ENCODE measurements at places on chromosomes 16 and 17. TPM values are rescaled to one million over a fixed set of nuclear protein-coding genes. Genes with fewer than 3 reads are reported as not detected.
A peak's percentile ranks its signal among the peaks of the same experiment; 100 is the strongest.

DNA sequence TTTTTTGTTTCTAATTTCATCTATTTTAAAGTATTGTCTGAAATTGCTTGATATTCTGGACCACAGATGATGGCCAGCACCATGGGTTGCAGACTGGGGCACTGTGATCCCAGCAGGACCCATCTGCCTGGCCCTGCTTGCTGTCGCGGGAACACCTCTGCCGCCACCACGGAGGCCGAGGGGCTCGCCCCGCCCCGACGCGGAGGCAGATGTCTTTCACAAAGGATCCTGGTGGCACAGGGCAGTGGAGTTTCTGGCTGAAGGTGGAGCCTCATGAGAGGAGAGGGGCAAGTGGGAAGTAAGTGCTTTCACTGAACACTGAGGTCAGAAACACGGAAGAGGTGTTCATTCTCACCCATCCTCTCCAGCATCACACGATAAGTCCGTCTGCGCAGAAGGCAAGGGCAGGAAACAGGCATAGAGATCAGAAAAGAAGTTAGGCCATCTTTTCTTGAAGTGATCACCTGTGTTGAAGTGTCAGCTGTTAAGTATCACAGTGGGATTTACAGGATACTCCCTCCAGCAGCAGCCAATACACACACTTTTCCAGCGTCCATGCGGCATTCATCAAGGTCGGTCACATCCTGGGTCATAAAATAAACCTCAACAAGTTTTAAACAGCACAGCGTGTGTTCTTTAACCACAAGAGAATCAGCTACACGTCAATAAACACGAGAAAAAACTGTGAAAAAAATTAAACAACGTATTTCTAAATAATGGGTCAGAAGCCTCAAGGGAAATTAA is 194.5 kb downstream of the RPTOR start:
- DNase-seq: no peak

- no peak for DNase-seq
Observed at GRCh38 chr17:62085511-62086408, 20.7 kb upstream of the MED13 start.

DNA sequence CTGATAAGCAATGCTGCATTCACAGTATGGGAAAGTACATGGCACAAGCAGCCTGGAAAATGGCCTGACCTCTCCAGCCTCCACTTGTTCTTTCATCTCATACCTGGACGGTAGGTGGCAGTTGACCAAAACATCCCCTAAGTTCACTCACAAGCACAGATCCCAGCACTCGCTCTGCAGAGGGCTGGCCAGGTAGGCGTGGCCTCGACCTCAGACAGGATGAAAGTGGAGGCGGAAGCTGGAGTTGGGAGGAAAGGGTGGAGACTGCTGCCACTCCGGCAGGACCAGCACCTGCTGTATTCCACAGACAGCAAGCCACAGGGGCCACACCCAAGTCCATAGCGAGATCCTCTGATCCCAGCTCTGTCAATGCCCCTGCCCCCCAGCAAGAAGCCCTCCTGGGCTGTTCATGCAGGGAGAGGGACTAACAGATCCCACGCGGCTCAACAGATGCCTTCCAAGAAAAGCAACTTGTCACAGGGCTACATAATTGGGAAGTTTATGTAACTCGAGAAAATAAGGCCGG is 31.3 kb downstream of the ZCCHC14 start:
- peak; percentile 76 for DNase-seq

GRCh38 chr17:65920996-65921395 is 270.9 kb downstream of the CEP112 start:
- no peak for DNase-seq

GRCh38 chr17:28575126-28575795 is 1.4 kb downstream of the ALDOC start:
- DNase-seq: no peak

DNA sequence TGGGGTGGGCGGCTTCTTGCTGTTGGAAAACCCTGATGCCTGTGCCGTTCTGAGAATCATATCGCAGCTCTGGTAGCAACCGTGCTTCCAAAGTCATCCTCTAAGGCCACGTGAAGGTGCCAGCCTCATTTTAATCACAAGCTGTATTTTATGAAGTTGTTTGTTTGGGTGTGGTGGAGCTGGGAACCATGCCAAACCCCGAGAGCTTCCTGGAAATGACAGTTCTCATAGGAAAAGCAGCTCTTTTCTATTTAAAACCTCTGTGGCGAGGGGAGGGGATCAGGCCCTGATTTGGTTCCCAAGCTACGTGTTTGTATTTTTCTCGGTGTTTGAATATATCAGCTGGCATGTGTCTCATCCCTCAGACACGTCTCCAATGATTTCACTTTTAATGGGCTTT is 21.7 kb downstream of the KNOP1 start:
- peak; percentile 86 for DNase-seq

GRCh38 chr16:10833271-10833670 is 14.7 kb upstream of the TVP23A start:
- DNase-seq: peak; percentile 20

GRCh38 chr17:81837641-81838040 is 2.8 kb upstream of the PPP1R27 start:
- no peak for DNase-seq

GRCh38 chr17:46175891-46176290 is 17.3 kb downstream of the KANSL1 start:
- DNase-seq: no peak

- DNase-seq: no peak
Observed at GRCh38 chr17:47995241-47995935, 24.5 kb downstream of the CDK5RAP3 start.

DNA sequence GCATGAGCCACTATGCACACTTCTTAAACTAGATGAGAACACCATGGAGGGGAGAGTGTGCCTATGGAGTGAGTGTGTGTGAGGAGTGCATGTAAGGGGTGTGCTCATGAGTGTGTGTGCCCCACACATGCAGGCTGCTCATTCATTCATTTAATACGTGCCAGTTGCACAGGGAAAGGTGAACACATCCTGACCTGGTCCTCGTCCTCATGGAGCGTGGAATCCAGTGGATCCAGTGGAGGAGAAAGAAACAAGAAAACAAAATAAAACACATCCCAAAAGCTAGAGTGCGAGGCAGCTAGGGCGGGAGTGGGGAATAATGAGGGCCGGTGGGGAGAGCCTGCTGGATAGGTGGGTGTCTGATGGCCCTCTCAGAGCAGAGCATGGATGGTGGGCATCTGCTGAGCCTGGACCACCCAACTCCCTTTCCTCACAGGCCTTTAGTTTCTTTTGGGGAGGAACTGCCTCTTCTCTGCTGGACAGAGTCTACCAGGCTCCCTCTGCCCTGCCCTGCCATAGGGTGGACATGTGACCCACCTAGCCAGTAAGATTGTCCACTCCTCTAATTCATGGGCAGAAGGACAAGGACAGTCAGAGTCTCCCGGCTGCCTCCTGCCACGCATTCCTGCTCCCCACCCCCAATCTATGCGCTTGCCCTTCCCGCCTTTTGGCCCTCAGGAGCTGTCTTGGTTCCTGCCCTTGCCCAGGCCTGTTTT is 204.3 kb downstream of the RAB11FIP4 start:
- no peak for DNase-seq

DNA sequence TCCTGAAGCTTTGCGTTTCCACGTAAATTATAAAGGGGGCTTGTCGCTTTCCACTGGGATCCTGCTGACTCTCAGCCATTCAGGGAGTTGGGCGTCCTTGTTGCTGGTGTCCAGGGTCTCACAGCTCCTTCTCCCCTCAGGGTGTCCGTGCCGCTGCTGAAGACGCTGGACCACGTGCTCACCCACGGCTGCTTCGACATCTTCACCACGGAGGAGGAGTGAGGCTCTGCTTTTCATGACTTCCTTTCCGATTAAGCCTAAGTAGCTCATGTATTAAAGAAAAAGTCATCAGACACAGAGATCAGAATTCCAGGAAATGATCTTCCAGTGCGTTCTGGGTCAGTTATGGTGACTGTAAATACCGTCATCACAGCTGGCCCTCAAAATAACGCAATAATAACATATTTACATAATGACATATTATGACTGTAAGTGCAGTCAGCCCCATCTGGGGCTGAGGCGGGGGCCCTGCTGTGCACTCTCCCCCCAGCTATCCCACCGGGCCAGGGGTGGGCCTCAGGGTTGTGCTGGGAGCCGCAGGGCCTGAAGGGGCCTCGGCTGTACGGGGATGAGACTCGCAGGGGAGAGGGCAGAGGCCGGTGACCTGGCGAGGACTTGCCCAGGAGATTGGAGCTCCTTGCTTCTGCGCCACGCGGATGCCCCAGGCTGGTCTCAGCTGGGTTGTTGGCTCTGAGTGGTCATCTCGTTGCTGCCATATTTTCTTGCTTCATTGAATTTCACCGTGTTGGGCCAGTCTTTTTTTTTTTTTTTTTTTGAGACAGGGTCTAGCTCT is 92.9 kb upstream of the ZNF750 start:
- DNase-seq: peak; percentile 59

- peak; percentile 82 for DNase-seq
Observed at GRCh38 chr17:41486809-41487530, 2.7 kb downstream of the KRT36 start.

DNA sequence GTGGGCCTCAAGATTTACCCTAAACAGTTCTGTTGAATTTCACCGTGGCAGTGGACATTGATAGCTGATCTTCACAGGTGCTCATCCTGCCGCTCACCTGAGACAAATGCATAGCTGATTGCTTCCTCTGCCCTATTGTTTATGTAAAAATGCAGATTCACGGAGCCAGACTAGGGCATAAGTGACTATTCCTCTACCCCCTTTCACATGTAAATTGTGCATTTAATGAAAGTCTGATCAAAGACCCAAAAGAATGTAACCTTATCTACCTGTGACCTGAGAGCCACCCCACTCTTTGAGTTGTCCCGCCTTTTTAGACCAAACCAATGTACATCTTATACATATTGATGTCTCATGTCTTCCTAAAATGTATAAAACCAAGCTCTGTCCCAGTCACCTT is 312.4 kb upstream of the CDH5 start:
- DNase-seq: no peak

DNA sequence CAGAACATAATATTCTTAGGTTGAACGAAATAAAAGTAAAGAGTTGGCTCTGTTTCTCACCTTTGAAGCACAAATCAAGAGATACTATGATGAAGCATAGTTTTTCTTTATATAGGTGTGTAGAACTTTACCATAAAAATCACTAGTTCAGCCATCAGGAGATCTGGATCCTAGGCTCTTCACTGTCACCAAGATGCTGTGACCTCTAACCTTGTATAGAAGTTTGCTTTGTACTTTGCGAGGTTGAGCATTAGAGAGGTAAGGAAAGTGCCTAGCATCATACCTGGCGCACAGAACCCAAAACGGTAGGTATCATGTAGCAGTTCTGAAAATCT is 553 bp upstream of the CDC6 start:
- no peak for DNase-seq

The CA5A gene
- not detected for total RNA-seq

The PHOSPHO1 gene
- 2.0 TPM for total RNA-seq

The CDC42EP4 gene
- total RNA-seq: 73.7 TPM

The TEX14 gene
- total RNA-seq: 0.16 TPM

The TEKT3 gene
- total RNA-seq: 2.5 TPM

Measured in aorta (tissue), 5 donors.